ENCODE measurements at places on chromosomes 12 and 14.

DNA sequence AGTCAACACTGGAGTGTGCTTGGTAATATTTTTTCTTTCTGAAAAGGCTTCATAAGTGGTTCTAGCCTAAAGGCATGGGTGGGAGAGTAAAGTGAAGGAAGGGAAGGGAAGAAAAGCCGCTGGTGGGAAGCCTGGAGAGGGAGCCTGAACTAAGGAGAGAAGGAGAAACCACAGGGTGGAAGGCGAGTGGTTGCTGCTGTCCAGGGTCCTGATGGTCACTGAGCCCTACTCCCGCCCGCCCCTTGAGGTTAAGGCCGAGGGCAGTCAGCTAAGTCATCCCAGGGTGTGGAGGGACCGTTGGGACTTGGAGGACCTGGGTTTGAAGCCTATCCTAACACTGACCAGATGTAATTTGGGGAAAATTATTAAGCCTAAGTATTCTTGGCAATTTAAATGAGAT lies 189.1 kb downstream of the PIWIL1 start:
- DNase-seq = no peak

GRCh38 chr14:31449971-31450610 lies 7.2 kb downstream of the DTD2 start:
- DNase-seq = no peak

GRCh38 chr12:132454193-132454932 lies 35.6 kb upstream of the FBRSL1 start:
- no peak for DNase-seq

DNA sequence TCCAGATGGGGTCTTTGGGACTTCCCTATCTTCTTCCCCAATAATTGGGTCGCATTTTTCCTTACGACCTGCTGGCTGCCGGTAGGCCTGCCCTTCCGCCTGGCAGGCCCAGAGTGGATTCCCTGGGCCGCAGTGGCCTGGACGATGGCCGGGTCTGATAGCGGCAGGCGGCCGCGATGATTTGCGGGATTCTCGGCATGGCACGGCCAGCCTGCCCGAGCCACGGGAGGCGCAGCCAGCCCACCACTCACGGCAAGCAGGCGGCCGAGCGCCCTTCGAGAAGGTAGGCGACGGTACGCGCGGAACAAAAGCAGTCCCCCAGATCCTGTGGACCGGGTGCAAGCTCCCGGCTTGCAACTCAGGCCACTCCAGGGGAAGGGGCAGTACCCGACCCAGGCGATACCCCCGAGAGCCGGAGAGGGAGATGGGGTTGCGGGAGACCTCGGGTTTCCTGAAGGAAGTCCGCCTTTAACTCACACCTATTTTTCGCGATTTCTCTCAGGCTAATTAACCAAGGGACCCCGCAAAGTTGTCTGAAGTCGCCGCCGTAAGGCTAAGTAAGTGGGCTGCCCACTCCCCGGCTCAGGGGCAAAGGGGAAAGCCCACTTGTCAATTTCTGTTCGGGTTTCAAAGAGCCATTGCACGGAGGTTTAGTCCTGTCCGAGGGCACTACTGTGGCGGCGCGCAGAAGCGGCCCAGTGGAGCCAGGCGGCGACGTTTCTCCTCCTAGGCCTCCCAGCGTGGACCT lies 1.4 kb upstream of the GSC start:
- no peak for DNase-seq

DNA sequence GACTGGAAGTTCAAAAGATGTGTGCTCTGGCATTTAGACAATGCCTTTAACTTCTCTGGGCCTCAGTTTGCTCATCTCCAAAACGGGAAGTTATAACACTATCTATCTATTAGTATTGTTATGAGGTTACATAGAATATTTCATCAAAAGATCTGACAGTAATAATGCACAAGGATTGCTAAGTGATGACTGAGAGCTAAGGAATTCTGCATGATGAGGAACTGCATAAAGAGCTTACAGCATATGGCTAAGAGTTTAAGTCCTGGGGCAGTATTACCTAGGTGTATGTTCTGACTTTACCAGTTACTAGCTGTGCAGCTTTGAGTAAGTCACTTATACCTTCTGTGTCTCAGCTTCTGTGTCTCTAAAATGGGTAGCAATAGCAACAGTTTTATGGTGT lies 160.1 kb upstream of the TMPO start:
- no peak for DNase-seq

DNA sequence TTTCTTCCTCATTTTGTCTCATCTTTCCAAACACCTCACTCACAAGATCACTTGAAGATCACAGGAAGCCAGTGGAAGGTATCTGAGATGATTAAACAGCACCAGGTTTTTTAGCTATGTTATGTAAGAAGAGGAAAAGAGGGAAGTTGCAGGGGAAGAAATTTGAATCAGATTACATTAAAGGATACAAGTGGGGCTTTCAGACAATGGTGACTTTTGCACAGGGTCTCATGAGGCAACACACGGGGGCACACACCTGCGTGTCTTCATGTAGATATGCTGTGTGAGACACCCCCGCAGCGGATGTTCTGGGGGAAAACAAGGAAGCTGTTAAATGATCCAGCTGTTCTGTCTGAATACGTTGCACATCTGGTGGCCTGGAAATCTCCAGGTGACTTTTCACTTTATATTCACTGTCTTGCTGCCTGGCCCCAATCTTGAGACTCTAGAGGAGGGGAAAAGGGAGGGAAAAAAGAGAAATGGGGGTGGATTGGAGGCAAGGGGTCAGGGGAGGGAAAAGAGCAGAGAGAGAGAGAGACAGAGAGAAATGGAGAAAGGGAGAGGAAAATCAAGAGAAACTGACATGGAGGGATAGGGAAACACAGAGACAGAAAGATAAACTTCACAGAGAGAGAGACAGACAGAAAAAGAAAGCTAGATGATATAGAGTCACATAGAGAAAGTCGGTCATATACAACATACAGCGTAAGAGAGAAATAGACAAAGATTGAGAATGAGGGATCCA lies 36.3 kb upstream of the PPP1CC start:
- no peak for DNase-seq

- DNase-seq = no peak
Observed at GRCh38 chr14:99447739-99448138, 32.9 kb downstream of the SETD3 start.

DNA sequence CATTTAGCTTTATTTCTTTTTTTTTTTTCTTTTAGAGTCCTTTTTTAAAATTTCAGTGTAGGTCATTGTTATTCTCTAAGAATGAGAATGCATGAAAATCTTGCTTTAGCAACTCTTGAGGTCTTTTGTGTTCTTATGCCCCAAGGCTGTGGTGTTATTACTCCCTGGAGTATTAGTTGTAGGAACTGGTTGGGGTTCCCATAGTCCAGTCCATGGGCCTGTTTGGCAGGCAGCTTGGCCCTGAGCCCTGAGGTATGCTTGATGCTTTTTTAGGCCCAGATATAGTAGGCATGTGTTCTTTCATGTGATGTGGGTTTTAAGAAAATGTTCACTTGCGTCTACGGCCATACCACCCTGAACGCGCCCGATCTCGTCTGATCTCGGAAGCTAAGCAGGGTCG lies 1.6 kb downstream of the FAM234B start:
- no peak for DNase-seq

DNA sequence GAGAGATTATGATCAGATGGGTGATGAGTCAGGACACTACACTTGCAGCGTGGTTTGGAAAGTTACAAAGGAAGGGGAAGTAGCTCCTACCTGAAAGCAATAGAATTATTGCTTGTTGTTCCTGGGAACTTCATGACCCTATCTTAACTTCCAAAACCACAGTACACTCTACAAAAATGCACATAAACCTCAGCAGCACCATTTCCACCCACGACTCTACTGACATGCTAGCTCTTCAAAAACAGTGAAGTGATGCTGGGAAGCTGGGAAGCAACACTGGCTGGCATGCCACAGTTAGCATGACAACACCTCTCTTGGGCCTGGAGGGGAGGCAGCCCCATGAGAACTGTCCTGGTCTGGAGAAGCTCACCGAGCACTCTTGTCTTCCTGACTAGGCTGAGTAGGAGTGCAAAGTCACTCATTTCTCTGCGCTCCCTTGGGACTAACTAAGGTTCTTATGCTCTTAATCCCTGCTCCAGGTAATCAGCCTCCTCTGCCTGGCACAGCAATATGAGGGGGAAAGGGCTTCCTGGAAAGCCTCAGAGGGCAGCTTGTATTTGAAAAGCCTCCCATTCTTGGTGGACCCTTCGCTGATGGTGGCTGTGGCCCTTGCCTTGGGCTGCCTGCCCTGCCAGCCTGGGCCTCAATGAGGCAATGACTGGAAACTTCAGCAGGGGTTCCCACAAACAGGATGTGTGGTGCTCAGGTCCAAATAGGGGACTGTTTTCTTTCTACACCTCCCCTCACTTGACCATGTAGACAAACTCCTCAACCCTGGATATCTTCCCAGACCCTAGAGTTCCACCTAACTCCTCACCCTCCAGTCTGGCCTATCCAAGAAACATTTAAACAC lies 1.2 kb downstream of the KRT3 start:
- DNase-seq = no peak

GRCh38 chr14:100438678-100439592 lies 115.8 kb downstream of the SLC25A47 start:
- DNase-seq = no peak

DNA sequence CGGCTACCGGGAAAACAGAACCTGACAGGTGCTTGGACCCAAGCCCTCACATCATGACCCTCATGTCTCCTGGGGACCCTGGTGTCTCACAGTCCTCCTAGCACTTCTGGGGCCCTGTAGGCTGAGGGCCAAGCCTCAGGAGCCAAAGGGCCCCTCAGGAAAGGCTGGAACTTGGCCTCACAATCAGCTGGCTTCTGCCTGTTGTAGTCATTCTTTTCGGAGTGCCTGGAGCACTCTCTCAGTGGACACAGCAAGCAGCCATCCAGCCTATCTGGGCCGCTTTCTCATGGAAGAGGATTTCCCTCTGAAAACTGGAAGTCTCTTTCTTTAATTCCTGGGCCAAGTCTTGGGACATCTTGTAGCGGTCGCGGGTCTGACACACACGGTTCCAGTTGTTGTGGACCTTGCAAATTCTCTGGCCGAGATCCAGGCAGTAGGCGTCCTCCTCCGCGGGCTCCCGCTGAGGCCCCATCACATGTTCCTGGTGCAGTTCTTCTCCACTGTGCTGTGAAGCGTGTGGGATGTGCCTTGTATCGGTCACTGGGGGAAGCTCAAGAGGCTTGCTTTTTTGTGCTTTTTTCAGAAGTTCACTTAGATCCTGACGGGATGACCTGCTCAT lies 169.3 kb downstream of the EMP1 start:
- no peak for DNase-seq

- no peak for DNase-seq
Observed at GRCh38 chr12:2443776-2444175, 351.0 kb upstream of the FKBP4 start.

GRCh38 chr12:103748002-103748401 lies 93.0 kb downstream of the NT5DC3 start:
- no peak for DNase-seq

- DNase-seq = no peak
Observed at GRCh38 chr14:86782092-86782580, 1210.8 kb downstream of the GALC start.

GRCh38 chr12:108327621-108328344 lies 11.3 kb downstream of the CMKLR1 start:
- no peak for DNase-seq

DNA sequence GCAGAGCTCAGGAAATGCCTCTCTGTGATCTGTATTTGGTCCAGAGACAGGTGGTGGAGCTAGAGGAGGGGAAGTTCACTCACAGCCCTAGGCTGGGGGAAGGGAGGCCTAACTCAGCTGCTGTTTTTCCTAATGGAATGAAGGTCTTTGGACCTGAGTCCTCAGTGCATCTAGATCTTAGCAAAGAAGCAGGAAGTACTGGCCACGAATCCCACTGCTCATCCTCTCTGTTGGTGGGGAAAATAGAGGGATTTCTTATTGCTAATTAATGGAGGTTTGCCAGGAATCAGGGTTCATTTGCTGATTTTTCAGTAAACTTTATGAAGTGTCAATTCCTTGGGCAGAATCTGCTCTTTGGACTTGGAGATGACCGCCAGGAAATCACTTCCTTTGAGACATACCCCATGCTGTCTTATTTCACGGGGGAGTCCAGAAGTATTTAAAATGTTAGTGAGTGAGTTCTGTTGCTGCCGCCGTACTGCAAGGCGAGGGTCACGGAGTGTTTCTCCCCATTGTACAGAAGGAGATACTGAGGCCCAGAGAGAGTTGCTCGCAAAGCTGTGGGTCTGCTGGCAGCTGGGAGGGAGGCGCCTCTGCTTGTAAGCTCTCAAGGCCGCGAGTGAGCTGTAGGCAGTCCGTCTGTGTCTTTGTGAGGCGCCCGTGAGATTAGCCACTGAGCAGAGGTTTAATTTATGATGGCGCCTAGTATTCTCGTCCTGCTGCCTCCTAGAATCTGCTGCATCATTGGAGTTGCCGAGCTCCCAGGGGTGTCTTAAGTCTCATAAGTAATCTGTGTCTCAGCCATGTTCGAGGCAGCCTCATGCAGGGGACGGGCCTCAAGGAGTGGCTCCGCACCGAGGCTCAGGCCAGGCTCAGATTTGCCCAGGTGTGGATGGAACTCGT lies 88.2 kb downstream of the TSPAN9 start:
- DNase-seq = no peak

DNA sequence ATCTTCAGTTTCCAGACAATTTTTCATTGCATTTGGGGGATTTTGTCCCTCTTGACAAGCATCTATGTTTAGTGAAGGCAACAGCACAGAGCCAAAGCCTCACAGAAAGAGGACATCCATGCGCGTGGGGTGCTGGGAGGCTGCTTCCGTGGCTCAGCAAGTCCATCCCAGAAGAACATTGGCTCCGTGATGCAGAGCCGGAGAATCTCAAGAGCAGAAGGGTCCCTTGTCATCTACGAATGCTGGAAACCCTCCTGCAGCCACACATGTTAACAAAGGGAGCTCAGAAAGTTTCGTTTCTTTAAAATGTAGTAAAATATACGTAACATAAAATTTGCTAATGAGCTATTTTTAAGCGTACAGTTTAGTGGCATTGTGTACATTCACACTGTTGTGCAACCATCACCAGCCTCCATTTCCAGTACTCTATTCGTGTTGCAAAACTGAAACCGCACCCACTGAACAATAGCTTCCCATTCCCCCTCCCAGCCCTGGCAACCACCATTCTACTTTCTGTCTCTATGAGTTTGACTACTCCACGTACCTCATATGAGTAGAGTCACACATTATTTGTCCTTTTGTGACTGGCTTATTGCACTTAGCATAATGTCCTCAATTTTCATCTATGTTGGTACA lies 185.9 kb downstream of the TTC7B start:
- no peak for DNase-seq

GRCh38 chr12:29104516-29104915 lies 44.6 kb upstream of the FAR2 start:
- no peak for DNase-seq

DNA sequence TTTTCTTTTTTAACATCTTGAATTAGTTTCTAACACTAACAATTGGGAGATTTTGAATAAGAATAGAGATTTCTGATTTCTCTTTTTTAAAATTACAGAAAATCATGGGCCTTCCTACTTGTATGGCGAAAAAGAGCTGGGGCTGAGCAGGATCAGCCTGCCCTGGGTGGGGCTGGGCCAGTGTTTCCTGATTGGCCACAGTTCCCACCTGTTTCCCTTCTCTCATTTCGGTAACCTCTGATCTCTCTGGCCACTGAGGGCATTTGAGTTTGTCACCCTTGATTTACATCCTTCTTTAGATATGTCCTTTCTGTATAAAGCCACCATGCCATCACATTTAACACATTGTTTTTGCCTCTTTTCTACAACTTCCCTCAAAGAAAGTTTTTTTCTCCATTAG lies 254.2 kb downstream of the ZFP36L1 start:
- no peak for DNase-seq

GRCh38 chr14:85527445-85528035 lies 2.4 kb upstream of the FLRT2 start:
- no peak for DNase-seq

GRCh38 chr12:50059440-50060119 lies 2.2 kb downstream of the ASIC1 start:
- DNase-seq = no peak

- DNase-seq = no peak
Observed at GRCh38 chr12:124440841-124441381, 126.5 kb downstream of the NCOR2 start.
